ENCODE measurements at places on chromosomes 6 and 20.

GRCh38 chr6:135870722-135871121 lies 19.2 kb downstream of the PDE7B start:
- DNase-seq, result no peak

- peak; percentile 84 for DNase-seq
Measured at GRCh38 chr20:38893565-38894090, 32.6 kb upstream of the FAM83D start.

DNA sequence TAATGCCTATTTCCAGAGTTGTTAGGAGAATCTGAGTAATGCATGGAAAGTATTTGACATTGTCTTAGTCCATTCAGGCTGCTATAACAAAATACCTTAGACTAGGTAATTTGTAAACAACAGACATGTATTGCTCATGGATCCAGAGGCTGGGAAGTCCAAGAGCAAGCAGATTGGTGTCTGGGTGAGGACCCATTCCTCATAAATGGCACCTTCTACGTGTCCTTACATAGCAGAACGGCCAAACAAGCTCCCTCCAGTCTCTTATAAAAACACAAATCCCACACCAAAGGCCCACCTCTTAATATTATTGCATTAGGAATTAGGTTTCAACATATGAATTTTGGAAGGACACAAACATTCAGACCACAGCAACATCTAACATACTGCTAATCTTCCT lies 30.2 kb downstream of the MBOAT1 start:
- DNase-seq, result no peak

DNA sequence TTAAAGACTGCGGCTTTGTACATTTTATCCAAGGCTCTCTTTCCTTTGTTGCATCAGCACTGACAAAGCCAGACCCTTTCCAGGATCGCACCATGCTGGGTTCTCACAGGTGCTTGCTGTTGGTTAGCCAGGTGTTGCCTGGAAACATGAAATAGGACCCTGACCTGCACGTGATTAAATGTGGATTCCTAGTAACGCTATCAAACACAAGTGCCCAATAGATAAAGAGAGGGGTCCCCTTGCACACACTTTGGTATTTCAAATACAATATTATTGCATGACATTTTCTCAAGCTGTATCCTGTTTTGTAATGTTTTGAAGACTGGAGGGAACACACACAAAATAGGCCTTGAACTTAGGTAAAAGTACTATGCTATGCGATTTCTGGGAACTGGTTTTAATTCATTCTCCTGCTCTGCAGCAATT lies 73.3 kb downstream of the AKAP12 start:
- DNase-seq, result no peak

- no peak for DNase-seq
Measured at GRCh38 chr6:145600299-145600698, 135.0 kb downstream of the EPM2A start.

GRCh38 chr20:53337390-53338101 lies 256.1 kb downstream of the ZNF217 start:
- no peak for DNase-seq
